ENCODE measurements at places on chromosomes 13 and 19. TPM values are rescaled to one million over a fixed set of nuclear protein-coding genes. Genes with fewer than 3 reads are reported as not detected.

The GARIN5A gene
- total RNA-seq = not detected

The RASIP1 gene
- total RNA-seq = 17.9 TPM

The KIR2DL3 gene
- total RNA-seq = not detected

The PLPPR2 gene
- 46.8 TPM for total RNA-seq

The SMAD9 gene
- 3.6 TPM for total RNA-seq

The AMH gene
- total RNA-seq = 1.2 TPM

The RASAL3 gene
- total RNA-seq = 2.6 TPM

The SLAIN1 gene
- total RNA-seq = 7.0 TPM

The ERICH6B gene
- total RNA-seq = not detected

The NFKBIB gene
- 18.0 TPM for total RNA-seq

The SERPINE3 gene
- total RNA-seq = not detected

The WDR87 gene
- not detected for total RNA-seq

- H3K4me3 ChIP-seq = no peak overlapping the region
- H3K4me1 ChIP-seq = no peaks in the 10 kb centered on the region
- DNase-seq = no peak
These were observed 142.3 kb downstream of the KLF12 start for GRCh38 chr13:73991884-73992283.

GRCh38 chr13:47146991-47147811 lies 250.3 kb upstream of the HTR2A start:
- DNase-seq = no peak
- H3K4me3 ChIP-seq = no peak overlapping the region
- no peak overlapping the region for H3K27ac ChIP-seq
- H3K36me3 ChIP-seq = no peaks in the 10 kb centered on the region

DNA sequence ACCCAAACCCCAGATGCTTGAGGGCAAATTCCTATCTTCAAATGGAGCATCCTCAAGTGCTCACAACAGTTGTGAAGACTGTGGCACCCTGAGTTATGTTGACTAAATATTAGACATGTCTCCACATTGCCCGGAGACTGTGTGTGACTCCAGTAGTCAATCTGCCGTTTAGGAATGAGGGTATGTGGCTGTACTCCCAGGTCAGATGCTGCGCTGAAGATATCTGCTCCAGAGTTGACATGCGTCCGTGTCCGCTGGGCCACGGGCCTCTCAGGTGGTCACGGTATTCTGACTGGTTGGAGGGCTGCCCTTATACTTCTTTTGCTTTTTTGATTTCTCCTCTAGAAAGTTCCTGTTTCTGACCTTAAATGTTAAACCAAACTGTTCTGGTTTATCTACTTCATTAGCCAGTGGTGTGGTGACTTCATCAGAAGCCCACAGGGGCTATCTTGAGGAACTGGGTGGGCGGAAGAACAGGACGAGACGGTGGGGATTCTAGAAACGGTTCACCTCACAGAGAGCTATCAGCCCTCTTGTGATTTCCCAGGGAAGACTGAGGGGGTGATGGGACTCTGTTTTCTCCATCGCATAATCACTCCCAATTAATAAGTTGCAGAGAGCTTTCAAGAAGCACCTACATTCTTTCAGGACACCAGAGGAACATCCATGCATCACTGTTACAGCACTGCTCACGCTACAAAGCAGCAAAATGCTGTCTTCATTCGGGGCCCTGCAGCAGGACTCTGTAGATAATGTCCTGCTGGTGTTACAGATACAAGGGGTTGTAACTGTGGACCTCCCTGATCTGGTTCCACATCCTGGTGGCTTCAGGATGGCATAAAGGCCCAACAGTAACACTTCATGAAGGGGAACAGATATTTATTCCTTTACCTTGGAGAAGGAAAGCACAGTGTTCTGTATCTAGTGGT lies 1.3 kb upstream of the LCP1 start:
- no peak for DNase-seq
- no peak overlapping the region for H3K27ac ChIP-seq
- H3K27me3 ChIP-seq = no peaks in the 10 kb centered on the region
- H3K4me1 ChIP-seq = no peaks in the 10 kb centered on the region
- no peaks in the 10 kb centered on the region for H3K36me3 ChIP-seq

- H3K27ac ChIP-seq = no peak overlapping the region
- no peaks in the 10 kb centered on the region for H3K27me3 ChIP-seq
- no peaks in the 10 kb centered on the region for H3K36me3 ChIP-seq
- DNase-seq = no peak
- no peak overlapping the region for H3K4me3 ChIP-seq
These were observed 6.0 kb upstream of the KATNAL1 start for GRCh38 chr13:30313311-30313710.

DNA sequence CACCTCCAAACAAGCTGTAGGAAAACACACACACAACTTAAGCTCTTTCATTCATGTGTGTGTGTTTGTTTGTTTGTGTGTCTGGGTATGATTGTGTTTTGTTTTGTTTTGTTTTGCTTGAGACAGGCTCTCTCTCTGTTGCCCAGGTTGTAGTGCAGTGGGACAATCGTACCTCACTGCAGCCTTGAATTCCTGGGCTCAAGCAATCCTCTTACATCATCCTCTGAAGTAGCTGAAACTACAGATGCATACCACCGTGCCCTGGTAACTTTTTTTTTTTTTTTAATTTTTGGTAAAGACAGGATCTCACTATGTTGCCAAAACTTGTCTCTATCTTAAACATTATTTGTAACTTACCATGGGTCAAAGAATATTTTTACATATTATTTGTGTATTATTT lies 431.7 kb downstream of the SLITRK1 start:
- H3K36me3 ChIP-seq = no peaks in the 10 kb centered on the region
- DNase-seq = no peak
- H3K27ac ChIP-seq = no peak overlapping the region
- no peaks in the 10 kb centered on the region for H3K27me3 ChIP-seq
- no peaks in the 10 kb centered on the region for H3K4me1 ChIP-seq

- no peak overlapping the region for H3K4me3 ChIP-seq
- no peak overlapping the region for H3K27ac ChIP-seq
- H3K36me3 ChIP-seq = no peaks in the 10 kb centered on the region
- DNase-seq = no peak
- no peaks in the 10 kb centered on the region for H3K4me1 ChIP-seq
- H3K27me3 ChIP-seq = no peaks in the 10 kb centered on the region
These were observed 17.2 kb upstream of the CYSLTR2 start for GRCh38 chr13:48636550-48636949.

GRCh38 chr13:66887088-66887487 lies 343.0 kb downstream of the PCDH9 start:
- H3K27me3 ChIP-seq = no peaks in the 10 kb centered on the region
- H3K4me1 ChIP-seq = no peaks in the 10 kb centered on the region
- H3K27ac ChIP-seq = no peak overlapping the region
- DNase-seq = no peak
- H3K4me3 ChIP-seq = no peak overlapping the region
- no peaks in the 10 kb centered on the region for H3K36me3 ChIP-seq

DNA sequence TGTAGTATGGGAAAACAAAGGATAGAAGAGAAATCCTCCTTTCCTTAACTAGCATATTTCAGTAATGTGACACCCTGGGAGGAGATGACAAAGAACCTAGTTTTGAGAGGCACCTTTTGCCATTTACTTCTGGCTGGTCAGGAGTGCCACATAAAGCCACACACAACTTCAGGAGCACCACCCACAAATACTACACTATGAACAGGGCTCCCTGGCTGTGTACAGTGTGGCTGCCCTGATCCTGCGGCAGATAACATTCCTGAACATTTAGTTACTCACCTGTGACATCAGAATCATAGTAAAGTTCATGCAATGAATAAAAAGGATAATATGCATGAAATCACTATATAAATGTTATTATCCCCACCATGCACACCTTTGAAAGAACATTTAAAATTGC lies 17.4 kb upstream of the IRS2 start:
- H3K4me3 ChIP-seq = no peak overlapping the region
- no peak for DNase-seq
- H3K27me3 ChIP-seq = no peaks in the 10 kb centered on the region
- H3K4me1 ChIP-seq = no peaks in the 10 kb centered on the region
- H3K36me3 ChIP-seq = no peaks in the 10 kb centered on the region

All from adrenal gland (tissue), 19 donors.